H1 (cell line): ENCODE measurements at places on chromosomes 4 and X. TPM values are rescaled to one million over a fixed set of nuclear protein-coding genes. Genes with fewer than 3 reads are reported as not detected.

DNA sequence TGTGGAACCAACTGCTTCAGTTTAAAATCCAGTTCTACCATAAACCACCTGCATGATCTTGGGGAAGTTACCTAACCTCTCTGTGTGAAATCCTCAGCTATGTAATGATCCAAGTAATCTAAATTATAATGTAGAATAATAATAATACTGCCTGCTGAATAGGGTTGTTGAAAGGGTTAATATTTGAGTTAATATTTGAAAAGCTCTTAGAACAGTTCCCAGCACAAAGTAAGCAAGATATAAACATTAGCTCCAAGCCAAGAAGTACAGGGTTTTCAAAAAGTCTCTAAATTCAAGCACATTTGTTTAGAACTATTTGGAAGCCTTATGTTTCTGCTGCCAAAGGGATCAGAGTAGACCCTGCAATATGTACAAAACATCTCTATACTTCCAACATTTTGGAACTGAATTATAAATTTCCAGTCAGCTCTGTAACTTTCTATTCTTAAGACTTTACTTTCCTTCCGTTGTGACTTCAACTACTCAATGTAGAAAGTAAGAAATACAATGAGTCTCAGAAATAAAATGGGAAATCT is 76.7 kb upstream of the FAM9C start:
- no peak overlapping the region for H3K4me3 ChIP-seq
- H3K36me3 ChIP-seq = no peaks in the 10 kb centered on the region
- H3K4me1 ChIP-seq = no peaks in the 10 kb centered on the region
- no peak for DNase-seq
- H3K27ac ChIP-seq = no peak overlapping the region

GRCh38 chr4:110472583-110473329 is 3.2 kb upstream of the ENPEP start:
- peaks cover under 1% of the 10 kb centered on the region for H3K27me3 ChIP-seq
- H3K36me3 ChIP-seq = no peaks in the 10 kb centered on the region
- no peak overlapping the region; the same call in 1 of the 2 replicates for H3K27ac ChIP-seq
- DNase-seq = no peak

DNA sequence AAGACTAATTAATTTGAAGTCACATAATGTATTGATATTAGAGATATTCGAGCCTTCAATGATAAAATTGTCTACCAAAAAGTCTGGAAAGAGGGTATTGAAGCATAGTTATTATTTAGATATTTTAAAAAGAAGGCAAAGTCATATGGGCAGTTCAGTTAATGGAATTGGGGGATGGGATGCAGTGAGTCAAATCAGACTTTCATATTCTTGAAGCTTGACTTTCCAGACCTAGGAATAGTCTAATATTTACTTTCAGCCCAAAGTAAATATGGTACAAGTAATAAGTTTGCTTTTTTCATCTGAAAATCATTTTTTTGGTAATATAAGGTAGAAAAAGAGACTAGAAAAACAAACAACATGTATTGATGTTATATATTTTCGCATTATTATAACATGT is 2017.8 kb downstream of the C4orf33 start:
- no peaks in the 10 kb centered on the region for H3K4me1 ChIP-seq
- no peak overlapping the region for H3K27ac ChIP-seq
- no peaks in the 10 kb centered on the region for H3K36me3 ChIP-seq
- no peak overlapping the region for H3K4me3 ChIP-seq
- H3K27me3 ChIP-seq = no peaks in the 10 kb centered on the region
- DNase-seq = no peak

DNA sequence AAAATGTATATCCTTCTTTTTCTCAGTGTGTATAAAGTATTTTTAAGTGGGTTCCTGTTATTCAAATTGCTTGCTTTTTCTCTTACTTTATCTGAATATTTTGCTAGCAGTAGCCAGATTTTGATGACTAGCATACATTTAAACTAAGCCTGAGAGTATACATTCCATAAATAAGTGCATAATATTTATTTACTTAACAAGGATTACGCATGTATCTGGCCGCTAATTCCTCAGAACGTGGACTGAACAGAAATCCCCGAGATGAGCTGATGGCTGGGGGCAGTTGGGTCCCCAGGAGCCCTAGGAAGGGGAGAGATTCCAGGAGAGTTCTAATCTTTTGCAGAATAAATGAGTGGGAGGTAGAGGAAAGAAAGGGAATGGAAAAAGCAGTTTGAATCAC is 91.0 kb downstream of the PHOX2B start:
- no peak overlapping the region for H3K27ac ChIP-seq
- no peaks in the 10 kb centered on the region for H3K36me3 ChIP-seq
- H3K4me3 ChIP-seq = no peak overlapping the region

DNA sequence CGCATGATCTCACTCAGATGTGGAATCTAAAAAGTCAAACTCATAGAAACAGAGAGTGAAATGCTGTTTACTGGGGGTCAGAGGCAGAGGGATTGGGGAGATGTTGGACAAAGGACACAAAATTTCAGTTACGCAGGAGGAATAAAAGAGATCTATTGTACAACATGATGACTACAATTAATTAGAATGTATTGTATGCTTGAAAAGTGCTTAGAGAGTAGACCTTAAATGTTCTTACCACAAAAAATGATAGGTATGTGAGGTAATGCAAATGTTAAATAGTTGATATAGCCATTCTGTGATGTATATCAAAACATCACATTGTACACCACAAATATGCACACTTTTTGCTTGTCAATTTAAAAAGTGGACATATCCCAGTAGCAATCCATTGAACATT is 36.1 kb upstream of the PHKA2 start:
- H3K4me1 ChIP-seq = no peaks in the 10 kb centered on the region
- no peak overlapping the region for H3K27ac ChIP-seq
- H3K27me3 ChIP-seq = no peaks in the 10 kb centered on the region
- H3K4me3 ChIP-seq = no peak overlapping the region
- no peak for DNase-seq

GRCh38 chr4:112153211-112153791 is 8.0 kb downstream of the FAM241A start:
- H3K36me3 ChIP-seq = no peaks in the 10 kb centered on the region
- H3K4me3 ChIP-seq = no peak overlapping the region
- no peaks in the 10 kb centered on the region for H3K4me1 ChIP-seq
- H3K27me3 ChIP-seq = no peaks in the 10 kb centered on the region
- no peak for DNase-seq

GRCh38 chr4:128862608-128863311 is 53.3 kb downstream of the JADE1 start:
- H3K4me1 ChIP-seq = no peaks in the 10 kb centered on the region; the same call in 1 of the 2 replicates
- H3K27me3 ChIP-seq = no peaks in the 10 kb centered on the region
- H3K4me3 ChIP-seq = no peak overlapping the region
- no peak overlapping the region for H3K27ac ChIP-seq
- DNase-seq = no peak
- H3K36me3 ChIP-seq = peaks cover 99% of the 10 kb centered on the region

DNA sequence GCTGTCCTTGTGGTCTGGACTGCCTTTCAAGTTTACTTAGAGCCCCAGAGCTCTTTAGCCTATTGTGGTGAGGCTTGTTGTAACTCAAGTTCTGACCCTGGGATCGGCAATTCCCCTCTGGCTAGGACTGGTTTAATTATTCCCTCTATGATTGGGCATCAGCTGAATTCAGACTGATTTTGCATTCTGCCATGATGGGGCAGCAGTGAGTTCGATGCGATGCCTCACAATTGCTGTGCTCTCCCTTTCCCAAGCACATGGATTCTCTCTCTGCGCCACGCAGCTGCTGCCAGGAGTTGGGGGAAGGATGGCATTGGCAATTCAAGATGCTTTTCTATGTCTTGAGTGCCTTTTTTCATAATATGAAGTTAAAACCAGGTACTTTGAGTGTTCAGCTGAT is 327.8 kb upstream of the CXorf51B start:
- H3K36me3 ChIP-seq = no peaks in the 10 kb centered on the region
- no peaks in the 10 kb centered on the region for H3K27me3 ChIP-seq
- H3K4me3 ChIP-seq = no peak overlapping the region
- no peak for DNase-seq
- H3K27ac ChIP-seq = no peak overlapping the region
- no peaks in the 10 kb centered on the region for H3K4me1 ChIP-seq

GRCh38 chr4:76947369-76947768 is 2.2 kb upstream of the SEPTIN11 start:
- no peak overlapping the region for H3K27ac ChIP-seq
- DNase-seq = no peak
- no peak overlapping the region for H3K4me3 ChIP-seq
- H3K4me1 ChIP-seq = peaks cover 6% of the 10 kb centered on the region; the same call in 1 of the 2 replicates

GRCh38 chr4:132865458-132865857 is 283.6 kb upstream of the PCDH10 start:
- no peaks in the 10 kb centered on the region for H3K27me3 ChIP-seq
- H3K4me1 ChIP-seq = no peaks in the 10 kb centered on the region
- DNase-seq = no peak
- no peaks in the 10 kb centered on the region for H3K36me3 ChIP-seq

GRCh38 chrX:109990582-109991276 is 12.2 kb upstream of the TMEM164 start:
- no peak overlapping the region for H3K27ac ChIP-seq
- H3K27me3 ChIP-seq = no peaks in the 10 kb centered on the region
- no peaks in the 10 kb centered on the region for H3K36me3 ChIP-seq
- H3K4me1 ChIP-seq = no peaks in the 10 kb centered on the region
- no peak for DNase-seq

DNA sequence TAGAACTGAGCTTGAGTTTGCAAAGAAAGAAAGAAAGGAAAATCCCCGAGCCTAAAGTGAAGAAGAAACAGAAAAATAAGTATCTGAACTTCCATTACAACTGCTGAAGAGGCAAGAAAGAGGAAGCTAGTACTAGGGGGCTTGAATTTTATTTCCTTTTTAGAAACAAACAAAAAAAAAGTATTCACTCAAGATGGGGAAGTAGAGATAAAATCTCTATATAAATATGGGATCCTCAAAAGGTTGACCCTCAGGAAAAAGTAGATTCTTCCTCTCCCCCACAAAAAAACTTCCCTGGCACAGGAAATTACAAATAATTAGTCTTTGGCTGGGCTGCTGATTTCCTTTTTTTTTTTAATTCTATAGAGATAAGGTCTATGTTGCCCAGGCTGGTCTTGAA is 16.0 kb downstream of the LRBA start:
- no peaks in the 10 kb centered on the region for H3K27me3 ChIP-seq
- DNase-seq = no peak
- no peak overlapping the region for H3K27ac ChIP-seq
- no peaks in the 10 kb centered on the region; the same call in 1 of the 2 replicates for H3K4me1 ChIP-seq

DNA sequence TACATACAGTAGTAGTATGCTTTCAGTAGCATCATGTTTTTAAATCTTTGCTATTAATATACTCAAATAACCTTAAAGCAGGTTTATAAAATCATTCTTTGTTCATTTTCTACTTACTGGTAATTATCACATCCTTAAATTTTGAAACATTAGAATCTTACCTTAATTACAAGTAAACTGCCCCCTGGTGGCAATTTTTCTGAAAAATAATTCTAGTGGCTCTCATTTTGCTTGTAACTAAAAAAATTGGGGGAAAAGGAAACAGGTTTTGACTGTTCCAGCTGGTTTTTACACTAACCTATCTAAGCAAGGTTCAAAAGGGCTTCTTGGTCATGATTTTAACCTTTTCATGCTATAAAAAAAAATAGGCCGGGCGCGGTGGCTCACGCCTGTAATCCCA is 18.5 kb upstream of the DCAF4L1 start:
- H3K4me1 ChIP-seq = no peaks in the 10 kb centered on the region
- H3K4me3 ChIP-seq = no peak overlapping the region
- H3K27me3 ChIP-seq = no peaks in the 10 kb centered on the region
- H3K36me3 ChIP-seq = no peaks in the 10 kb centered on the region; the same call in 1 of the 2 replicates
- H3K27ac ChIP-seq = no peak overlapping the region

DNA sequence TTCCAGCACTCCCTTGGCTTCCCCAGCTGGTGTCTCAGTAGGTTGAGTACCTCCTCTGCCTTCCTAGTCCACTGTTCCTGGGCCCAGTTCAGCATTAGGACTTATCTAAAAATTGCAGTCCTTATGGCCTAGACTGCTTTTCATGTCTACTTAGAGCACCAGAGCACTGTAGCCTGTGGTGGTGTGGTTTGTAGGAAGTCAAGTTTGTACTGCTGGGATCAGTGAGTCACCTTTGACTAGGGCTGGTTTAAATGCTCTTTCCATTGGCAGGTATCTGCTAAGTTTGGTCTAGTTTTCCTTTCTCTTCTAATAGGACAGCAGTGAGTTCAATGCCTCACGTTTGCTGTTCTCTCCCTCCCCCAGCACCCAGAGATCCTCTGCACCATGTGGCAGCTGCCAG is 233.6 kb upstream of the WDFY3 start:
- DNase-seq = no peak
- H3K27me3 ChIP-seq = no peaks in the 10 kb centered on the region
- H3K27ac ChIP-seq = no peak overlapping the region
- no peaks in the 10 kb centered on the region for H3K36me3 ChIP-seq

DNA sequence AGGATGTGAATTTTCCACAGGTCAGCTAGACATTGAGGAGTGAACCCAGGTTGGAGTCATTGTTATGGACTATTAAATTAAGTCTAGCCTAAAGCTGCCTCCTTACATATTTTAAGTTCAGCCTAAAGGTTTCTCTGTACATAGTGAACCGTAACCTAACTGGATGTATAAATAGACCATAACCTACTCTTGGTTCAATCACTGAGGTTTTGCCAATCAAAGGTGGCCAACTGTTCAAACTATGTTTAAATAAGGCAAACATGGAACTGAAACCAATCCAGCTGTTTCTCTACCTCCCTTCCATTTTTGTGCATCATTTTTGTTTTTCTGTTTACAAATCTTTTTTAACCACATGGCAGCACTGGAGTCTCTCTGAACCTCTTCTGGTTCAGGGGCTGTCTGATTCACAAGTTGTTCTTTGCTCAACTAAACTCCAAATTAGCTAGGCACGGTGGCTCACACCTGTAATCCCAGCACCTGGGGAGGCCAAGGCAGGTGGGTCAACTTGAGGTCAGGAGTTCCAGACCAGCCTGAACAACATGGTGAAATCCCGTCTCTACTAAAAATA is 43.9 kb upstream of the SFRP2 start:
- H3K27me3 ChIP-seq = no peaks in the 10 kb centered on the region
- H3K4me3 ChIP-seq = no peak overlapping the region
- no peak for DNase-seq
- no peaks in the 10 kb centered on the region for H3K36me3 ChIP-seq
- no peak overlapping the region for H3K27ac ChIP-seq

- no peak overlapping the region for H3K4me3 ChIP-seq
- no peaks in the 10 kb centered on the region for H3K4me1 ChIP-seq
- no peak for DNase-seq
- H3K27ac ChIP-seq = no peak overlapping the region
- H3K36me3 ChIP-seq = no peaks in the 10 kb centered on the region
- H3K27me3 ChIP-seq = no peaks in the 10 kb centered on the region
These were observed 192.1 kb downstream of the SPRY1 start for GRCh38 chr4:123588631-123589241.

The RNF128 gene
- 2.0 TPM in 2 replicates for total RNA-seq

The NXF3 gene
- total RNA-seq = not detected in 2 replicates

The AMBN gene
- total RNA-seq = not detected in 2 replicates

The SCML1 gene
- 2.0 and 2.5 TPM in 2 replicates for total RNA-seq

The SMR3B gene
- not detected in 2 replicates for total RNA-seq

The PDGFC gene
- 2.1 and 2.7 TPM in 2 replicates for total RNA-seq

The GPRASP3 gene
- 19.3 and 19.8 TPM in 2 replicates for total RNA-seq

The SERPINA7 gene
- total RNA-seq = not detected in 2 replicates

The CSTF2 gene
- 30.9 and 33.0 TPM in 2 replicates for total RNA-seq

The NIPAL1 gene
- total RNA-seq = 4.9 and 5.2 TPM in 2 replicates

The F8A3 gene
- total RNA-seq = 0.60 TPM in 1 of 2 replicates, not detected in the other
